ENCODE measurements at places on chromosomes 3 and 15.

GRCh38 chr3:11059090-11059798, 66.7 kb downstream of the SLC6A1 start:
- peak; percentile 87 for DNase-seq

DNA sequence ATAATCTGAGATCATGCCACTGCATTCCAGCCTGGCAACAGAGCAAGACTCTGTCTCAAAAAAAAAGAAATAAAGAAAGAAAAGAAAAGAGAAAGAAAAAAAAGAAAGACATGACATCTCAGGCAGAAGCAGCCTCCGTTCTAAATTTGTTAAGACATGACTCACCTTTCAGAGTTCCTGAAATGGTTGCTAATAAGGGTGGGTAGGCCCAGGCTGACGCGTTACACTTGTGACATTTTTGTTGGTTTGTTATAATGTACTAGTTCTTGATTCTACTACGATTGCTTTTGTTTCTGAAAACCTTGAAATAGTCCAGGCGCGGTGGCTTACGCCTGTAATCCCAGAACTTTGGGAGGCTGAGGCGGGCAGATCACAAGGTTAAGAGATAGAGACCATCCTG, 21.0 kb downstream of the SLC25A20 start:
- no peak for DNase-seq

DNA sequence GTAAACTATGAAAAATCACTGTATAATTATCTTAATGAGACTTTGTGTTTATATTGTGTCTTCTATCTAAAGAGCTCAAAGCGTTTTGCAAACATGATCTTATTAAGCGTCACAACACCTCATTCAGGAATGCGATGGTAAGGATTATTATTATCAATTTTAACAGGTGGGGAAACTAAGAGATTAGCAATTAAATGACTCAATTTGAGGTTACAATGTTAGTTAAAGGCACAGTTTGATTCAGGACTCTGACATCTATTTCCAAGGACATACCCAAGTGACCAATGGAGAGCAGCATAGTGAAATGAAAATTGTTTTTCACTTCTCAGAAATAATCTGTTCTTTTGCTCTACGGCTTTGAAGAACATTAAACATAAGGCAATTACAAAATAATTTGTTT, 74.6 kb downstream of the FMN1 start:
- no peak for DNase-seq

DNA sequence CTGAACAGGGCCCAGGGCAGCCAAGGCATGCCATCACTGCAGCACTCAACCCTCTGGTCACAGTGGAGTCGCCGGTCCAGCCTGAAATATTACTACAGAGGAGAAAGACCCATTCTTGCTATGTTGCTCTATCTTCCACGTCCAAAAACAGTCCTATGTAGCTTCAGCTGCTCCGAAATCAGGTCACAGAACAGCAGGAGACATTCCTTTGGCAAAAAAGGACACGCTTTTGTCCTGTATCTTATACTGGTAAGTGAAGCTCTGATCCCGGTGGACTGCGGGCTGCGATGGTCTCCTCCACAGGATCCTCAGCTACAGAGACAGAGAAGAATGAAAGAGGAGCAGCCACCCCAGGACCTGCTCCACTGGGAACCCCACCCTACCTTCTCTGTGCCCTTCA, 17.6 kb downstream of the ELP6 start:
- DNase-seq: no peak

DNA sequence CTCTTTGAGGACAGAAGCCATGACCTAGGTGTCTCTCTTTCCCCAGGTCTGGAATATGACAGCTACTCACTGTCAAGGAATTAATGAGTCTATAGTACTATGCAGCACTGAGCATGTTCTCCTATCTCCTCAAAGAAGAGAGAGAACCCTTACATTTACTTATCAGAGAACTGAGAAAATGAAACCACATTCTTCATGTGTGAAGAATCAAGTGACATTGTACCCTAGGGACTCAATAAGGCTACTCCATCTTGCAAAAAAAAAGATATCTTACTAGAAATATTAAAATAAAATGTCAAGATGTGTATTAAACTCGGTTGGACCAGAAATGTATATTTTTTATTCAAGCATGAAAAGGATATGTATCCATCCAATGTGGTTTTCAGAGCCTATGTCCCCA, 133.2 kb upstream of the COL8A1 start:
- no peak for DNase-seq

DNA sequence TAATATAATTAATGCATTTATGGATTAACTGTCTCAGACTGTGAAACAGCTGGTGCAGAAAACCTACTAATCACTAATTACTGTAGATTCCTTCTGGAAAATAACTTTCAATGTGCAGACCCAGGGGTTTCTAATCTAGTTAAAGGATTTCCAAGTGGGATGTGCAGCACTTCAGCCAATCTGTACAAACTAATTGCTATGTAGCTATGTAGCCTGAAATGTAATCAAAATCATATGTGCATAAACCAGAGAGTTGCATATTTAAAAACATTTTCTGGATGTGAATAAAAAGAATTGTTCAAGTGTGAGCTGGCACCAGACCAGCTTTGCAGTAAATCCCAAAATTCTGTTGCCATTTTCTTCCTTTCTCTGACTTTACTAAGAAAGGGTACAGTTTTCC, 127.5 kb upstream of the CD96 start:
- no peak for DNase-seq

- no peak for DNase-seq
Measured at GRCh38 chr15:72824112-72824511, 40.6 kb upstream of the ADPGK start.

DNA sequence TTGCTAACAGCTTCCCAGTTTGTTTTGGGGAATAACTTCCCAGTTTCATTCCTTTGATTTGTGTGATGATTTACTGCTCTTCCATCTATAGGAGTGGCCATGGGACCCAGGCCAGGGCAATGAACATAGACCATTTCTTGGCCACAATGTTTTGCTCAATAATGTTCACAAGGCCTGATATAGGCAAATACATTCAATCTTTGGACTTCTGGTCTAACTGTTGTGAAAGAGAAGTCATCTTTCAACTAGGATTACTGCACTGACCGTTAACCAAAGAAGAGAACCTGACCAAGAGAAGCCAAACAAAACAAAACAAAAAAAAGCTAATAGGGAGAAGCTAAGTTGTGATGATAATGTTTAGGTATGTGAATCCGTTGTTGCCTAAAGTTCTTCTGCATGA, 221.8 kb upstream of the SUCLG2 start:
- no peak for DNase-seq

DNA sequence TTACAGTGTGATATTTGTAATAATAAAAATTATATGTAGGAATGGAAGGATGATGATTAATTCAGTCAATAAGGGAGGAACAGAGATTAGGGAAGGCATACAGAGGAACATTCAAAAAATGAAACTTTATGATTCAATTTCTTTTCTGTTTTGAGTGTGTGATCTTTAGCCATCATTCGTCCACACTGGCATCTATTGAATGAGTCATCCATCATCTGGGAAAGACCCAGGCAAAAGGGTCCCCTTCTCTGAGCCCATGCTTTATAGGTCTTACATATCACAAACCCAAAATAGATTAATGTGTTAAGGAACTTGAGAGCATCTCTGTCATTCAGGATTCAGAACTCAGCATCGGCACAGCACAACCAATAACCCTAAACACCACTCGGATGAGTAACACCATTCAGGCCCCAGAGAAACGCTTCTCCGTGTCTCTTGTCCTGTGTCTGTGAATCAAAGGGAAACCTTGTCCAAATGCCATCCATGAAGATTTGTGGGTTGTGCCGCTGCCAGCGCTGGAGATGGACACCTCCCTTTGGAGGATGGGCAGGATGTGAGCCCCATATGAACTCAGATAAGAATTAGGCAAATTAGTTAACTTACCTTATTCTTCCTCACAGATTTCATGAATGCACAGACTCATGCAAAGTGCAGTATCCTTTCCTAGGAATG, 21.7 kb upstream of the TPM1 start:
- DNase-seq: peak; percentile 50

DNA sequence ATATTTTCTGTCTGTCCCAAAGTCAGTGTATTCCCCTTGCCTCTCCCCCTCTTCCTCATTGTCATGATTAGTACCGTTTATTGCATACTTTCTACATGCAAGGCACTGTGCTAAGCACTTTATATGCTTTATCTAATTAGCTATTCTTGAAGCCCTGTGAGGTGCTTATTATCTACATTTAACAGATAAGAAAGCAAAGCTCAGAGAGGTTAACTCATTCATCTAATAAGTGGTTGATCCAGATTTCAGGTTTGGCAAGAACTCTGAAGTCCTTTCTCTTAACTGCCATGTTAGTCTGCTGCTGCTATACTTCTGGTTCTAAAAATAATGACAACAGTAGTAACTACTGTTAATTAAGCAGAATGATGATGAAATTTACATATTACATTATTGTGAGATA, 13.5 kb downstream of the IQGAP1 start:
- DNase-seq: no peak

DNA sequence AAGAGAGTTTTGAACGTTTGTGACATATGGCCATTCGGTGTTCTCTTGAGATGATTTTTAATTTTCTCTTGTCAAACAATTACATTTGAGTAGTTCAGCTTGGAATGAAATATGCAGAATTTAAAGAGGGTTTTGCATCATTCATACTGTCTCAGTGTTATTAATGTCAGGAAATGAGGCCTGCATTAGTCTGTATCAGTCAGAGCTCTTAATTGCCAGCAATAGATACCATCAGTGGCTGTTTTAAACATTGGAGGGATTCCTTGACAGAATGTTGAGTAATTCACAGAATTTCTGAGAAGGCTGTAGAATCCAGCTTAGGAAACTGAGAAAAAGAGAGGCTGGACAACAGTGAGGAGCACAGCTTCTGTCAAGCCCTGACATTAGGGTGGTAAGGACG, 722.0 kb downstream of the NR2F2 start:
- DNase-seq: no peak

DNA sequence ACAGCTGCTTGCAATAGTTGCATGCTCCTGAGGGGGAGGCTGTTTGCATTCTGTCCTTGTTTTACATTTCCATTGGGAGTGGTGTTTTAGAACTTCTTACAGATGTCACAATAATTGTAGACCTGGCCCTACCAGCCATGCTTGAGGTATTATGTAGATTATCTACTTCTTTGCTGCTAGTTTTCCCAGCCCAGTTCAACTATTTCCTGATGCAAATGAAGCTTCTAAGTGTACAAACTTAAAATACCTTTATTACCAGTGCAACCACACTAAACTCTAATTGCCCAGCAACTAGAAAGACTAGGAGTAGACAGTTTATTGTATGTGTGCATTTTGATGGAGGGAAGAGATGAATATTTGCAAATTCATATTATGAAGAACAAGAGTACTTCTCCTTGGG, 104.9 kb upstream of the MYZAP start:
- no peak for DNase-seq
